ENCODE measurements at places on chromosomes 7 and 10.

GRCh38 chr10:131258256-131258655, 53.3 kb downstream of the TCERG1L start:
- no peak for DNase-seq

DNA sequence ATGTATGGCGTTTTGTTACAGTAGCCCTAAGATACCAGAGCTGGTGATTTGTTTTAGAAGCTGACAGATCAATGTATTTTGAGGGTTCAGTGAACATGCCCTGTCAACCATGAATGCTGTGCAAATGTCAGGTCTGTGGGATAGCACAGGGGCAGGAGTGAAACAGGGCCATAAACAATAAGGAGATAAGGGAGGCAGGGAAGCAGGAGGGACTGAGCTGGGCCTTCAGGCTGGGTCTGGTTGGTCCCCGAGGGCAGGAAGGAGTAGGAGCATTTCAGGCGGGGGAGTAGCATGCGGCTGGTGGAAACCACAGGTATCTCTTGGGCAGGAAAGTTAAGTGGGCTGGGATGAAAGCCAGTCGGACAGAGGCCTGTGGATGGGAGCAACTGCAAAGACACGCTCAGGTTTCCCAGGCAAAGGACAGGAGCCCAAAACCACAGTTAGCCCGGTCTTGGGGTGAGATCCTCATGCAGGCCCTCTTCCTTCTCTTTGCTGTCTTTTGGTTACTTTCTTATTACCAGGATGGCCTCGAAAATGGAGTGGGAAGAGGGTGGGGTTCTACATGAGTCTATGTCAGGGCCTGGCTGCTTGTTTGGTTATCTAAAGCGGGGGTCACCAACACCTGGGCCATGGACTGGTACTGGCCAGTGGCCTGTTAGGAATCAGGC, 69.5 kb upstream of the SEPHS1 start:
- no peak for DNase-seq

GRCh38 chr10:1379601-1380000, 323.4 kb downstream of the WDR37 start:
- no peak for DNase-seq

DNA sequence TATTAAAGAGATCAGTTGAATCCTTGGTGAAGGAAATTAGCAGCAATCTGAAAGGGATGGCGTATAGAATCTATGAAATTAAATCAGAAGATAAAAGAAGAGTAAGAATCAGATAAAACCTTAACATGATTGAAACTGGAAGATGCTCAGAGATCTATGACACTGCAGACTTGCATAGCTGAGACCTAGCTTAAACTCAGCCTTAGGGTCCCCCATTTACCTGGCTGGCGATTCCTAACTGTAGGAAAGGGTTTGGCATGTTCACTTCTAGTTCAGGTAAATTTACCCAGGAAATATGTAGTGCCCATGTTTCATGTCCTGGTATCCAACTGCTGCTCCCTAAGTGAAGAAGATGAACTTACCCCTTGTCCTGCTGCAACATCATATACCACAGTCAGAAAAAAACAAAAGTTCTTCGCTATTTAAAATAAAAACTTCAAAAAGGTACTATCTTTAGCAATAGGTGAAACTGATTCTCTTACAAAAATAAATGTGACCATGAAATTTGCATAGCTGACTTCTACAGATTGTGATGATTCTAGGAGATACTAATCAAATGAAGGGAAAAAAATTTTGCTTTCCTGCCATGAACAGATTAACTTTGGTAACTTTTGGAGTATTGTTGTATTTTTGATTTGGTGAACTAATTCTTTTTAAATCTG, 47.8 kb upstream of the TMEM243 start:
- DNase-seq: no peak

DNA sequence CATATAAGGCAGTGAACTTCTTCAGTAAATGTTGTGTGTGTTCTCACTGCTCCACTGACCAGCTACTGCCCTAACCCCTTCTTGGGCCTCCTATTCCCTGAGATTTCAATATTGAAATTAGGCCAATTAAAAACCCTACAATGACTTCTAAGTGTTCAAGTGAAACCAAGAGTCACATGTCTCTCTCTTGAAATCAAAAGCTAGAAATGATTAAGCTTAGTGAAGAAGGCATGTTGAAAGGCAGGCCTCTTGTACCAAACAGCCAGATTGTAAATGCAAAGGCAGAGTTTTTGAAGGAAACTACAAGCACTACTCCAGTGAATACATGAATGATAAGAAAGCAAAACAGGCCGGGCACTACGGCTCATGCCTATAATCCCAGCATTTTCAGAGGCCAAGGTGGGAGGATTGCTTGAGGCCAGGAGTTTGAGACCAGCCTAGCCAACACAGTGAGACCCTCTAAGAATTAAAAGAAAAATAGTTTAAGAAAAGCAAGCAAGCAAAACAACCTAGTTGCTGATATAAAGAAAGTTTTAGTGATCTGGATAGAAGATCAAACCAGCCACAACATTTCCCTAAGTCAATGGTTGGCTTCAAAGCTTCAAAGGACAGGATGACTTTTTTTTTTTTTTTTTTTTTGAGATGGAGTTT, 22.3 kb downstream of the BRAF start:
- no peak for DNase-seq

- no peak for DNase-seq
Measured at GRCh38 chr10:61878740-61879068, 22.8 kb upstream of the ARID5B start.

GRCh38 chr10:7590271-7590670, 76.5 kb downstream of the ITIH5 start:
- no peak for DNase-seq

DNA sequence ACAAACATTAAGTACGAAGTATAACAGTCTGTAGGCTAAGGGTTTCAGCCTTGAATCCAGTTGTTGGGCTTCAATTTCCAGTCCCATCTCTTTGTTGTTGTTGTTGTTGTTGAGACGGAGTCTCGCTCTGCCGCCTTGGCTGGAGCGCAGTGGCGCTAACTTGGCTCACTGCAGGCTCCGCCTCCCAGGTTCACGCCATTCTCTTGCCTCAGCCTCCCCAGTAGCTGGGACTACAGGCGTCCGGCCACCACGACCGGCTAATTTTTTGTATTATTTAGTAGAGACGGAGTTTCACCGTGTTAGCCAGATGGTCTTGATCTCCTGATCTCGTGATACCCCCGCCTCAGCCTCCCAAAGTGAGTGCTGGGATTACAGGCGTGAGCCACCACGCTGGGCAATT, 464.9 kb downstream of the ANKRD7 start:
- no peak for DNase-seq
